ENCODE measurements at places on chromosomes 12 and 14.

DNA sequence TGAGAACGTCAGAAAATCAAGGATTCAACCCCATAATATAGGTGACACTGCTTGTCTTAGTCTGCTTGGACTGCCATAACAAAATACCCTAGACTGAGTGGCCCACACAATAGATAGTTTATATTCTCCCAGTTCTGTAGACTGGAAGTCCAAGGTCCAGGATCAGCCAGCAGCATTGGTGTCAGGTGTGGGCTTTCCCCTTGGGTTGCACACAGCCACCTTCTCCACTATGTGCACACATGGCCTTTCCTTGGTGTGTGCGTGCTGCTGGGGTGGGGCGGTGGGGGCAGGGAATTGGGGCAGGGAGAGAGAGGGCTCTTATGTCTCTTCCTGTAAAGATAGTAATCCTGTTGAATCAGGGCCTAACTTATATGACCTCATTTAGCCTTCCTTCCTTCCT is 106.4 kb downstream of the SLC25A47 start:
- no peak for DNase-seq

DNA sequence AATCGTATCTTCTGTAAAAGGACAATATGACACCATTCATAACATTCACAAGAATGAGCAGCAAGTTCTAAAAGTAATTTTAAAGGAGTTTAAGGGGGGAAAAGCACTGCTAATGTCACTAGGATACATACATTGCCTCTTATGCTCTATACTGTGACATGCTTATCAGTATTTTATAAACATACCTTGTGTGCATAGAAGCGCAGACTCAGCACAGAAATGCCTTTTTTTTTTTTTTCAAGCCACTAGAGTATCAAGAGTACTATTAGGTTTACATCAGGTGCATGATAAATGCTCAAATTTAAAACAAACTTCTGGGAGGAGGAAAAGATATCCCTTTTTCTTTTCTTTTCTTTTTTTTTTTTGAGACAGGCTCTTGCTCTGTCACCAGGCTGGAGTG is 13.6 kb upstream of the SMARCC2 start:
- no peak for DNase-seq

DNA sequence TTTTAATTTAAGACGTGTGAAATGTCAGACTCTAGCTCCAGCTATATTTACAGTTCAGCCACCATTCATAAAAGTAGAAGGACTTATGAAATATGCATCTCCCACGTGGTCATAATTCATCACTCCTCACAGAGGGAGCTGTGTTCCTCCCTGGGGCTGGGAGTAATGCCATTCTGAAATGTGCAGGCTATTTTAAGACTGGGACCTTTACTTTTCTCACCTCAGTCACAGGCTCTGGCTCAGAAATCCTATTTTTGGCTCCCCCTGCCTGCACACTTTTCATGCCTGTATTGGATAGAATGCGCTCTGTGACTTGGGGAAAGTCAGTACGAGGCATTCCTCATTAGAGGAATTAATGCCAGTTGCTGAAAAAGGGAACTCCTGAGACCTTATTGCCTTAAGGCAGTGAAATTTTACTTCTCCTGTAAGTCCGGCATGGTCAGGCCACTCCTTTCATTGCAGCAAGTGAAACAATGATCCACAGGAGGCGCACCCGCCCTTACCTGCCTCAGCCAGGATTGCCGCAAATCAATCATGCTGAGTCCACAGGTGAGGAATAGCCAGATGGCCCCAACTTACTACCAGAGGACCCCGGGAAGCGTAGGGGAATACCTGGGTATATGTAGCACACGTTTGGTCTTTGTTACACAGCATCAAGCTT is 1133.2 kb upstream of the TMEM132C start:
- no peak for DNase-seq

DNA sequence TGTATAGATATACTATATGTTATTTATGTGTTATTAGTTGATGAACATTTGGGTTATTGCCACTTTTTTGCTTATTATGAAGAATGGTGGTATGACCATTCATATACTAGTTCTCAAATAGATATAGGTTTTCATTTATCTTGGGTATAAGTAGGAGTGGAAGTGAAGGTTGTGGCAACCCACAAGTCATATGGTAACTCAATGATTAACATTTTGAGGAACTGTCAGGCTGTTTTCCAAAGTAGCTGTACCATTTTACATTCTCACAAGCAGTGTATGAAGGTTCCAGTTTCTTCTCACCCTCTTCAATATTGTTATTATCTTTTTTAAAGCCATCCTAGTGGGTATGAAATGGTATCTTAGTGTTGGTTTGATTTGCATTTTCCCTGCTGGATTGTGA is 19.0 kb upstream of the MSRB3 start:
- DNase-seq, result no peak

GRCh38 chr14:80618751-80619329 is 322.7 kb downstream of the CEP128 start:
- no peak for DNase-seq

DNA sequence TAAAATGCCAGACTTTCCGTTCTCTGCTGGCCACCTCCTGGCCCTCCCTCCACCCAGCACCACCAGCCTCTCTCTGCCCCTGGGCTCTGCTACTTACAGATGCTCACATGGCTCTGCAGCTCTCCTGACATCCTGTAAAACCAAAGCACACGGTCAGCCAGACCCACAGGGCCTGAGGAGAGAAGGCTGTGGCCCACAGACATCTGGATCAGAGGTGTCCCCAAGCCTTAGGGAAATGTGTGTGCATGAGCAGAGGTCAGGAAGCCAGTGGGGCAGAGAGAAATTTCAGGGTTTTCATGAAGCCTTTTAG is 11.5 kb downstream of the KRT77 start:
- no peak for DNase-seq

- no peak for DNase-seq
These were observed 330.8 kb upstream of the SOX5 start for GRCh38 chr12:24280056-24280842.

GRCh38 chr12:65560286-65560685 is 264.0 kb upstream of the HMGA2 start:
- DNase-seq, result no peak

GRCh38 chr12:64608901-64609535 is 1.3 kb upstream of the RASSF3 start:
- peak; percentile 24 for DNase-seq

DNA sequence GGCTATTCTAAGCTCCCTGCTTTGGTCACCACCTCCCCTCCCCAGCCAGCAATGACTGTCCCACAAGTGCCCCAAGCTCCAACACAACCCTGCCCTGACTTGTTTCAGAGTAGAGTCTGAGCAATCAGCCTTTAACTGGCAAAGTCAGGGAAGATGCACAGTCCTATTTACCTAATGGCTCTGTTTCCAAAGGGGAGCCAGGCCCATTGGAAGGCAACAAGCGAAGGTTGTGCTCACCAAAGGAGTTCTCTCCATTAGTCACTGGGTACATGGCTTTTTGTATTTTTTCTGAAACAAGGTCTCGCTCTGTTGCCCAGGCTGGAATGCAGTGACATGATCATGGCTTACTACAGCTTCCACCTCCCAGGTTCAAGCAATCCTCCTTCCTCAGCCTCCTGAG is 267.1 kb upstream of the CRY1 start:
- DNase-seq, result no peak
